ENCODE measurements at places on chromosomes 4 and X.

DNA sequence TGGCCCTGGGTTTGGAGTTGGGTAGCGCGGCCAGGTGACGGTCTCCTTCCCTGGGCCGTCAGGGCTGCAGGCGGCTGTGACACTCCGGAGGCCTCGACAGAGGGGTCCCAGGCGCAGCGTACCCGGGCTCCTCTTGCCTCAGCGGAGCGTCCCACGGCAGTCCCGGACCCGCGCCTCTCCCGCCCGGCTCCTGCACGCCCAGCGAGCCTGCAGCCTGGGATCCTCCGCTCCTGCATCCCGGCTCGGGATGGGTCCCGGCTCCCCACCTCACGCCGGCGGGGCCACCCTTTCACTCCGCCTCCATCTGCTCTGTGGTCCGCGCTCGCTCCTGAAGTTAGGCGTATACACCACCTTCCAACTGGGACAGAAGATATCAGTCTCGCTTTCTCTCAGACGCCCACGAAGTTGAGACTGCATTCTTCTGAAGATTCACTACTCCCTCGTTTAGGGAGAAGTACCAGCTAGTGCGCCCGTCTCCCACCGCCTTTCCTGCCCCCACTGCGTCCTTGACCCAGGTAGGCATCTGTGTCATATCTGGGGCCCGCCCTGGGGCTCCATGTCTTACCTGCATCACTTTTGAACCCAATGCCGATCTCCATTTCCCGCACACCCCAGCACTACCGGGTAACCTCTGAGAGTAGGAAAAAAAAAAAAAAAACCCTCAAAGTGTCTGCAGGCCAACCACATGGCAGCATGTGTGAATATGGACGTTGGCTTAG, 32.3 kb upstream of the KDR start:
- no peak for DNase-seq

DNA sequence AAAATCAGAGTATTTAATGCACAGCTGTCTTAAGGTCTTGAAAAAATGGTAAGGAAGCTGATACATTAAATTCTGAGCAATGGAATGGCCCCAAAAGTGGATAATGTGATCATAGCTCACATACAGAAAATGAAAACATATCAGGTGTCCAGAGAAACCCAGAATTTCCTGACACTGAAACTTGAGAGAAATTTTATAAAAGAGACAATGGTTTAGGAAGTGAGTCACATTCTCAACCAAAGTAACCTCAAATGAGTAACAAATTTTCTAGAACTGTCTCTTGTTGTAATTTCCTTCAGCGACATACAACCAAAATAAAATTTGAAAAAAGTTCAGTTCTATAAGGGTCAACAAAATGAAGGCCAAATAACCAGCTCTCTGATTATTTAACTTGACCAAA, 37.4 kb upstream of the PACRGL start:
- no peak for DNase-seq

DNA sequence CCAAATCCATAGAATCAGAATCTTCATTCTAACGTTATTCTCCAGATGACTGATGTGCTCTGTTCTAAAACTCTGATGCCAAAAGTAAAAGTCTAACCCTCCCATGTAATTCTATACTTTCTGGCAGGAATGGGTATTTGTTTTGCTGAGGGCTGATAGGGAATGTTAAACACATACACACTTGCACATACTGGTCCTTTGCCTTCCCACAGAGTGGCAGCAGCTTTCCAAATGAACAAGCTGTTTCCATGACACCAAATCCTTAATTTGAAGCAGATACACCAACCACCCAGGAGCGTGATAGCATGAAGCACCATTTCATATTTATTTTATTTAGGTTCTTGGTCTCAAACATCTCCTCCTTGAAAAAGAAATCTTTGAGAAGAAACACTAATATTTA, 155.5 kb upstream of the PRDX4 start:
- DNase-seq: no peak

GRCh38 chrX:153704021-153704526, 16.3 kb downstream of the SLC6A8 start:
- DNase-seq: no peak

DNA sequence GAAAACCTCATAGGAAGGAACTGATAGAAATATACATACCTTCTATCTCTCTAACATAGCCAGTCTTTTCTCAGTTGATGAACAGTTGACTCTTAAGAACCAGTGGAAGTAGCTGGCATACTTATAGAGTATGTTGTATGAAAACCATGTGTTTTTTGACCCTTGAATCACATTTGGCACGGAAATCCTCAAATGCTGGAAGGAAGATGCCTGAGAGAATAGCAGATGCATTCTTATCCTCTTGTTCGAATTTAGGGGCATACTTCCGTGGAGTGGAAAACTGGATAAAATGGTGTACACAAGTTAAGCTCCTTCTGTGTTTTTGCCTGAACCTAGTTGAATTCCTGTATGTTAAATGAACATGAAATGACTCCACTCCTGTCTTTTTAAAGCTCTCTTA, 145.5 kb downstream of the PCDH7 start:
- DNase-seq: no peak

- no peak for DNase-seq
These were observed 902 bp downstream of the KLHL4 start for GRCh38 chrX:87518504-87518903.

DNA sequence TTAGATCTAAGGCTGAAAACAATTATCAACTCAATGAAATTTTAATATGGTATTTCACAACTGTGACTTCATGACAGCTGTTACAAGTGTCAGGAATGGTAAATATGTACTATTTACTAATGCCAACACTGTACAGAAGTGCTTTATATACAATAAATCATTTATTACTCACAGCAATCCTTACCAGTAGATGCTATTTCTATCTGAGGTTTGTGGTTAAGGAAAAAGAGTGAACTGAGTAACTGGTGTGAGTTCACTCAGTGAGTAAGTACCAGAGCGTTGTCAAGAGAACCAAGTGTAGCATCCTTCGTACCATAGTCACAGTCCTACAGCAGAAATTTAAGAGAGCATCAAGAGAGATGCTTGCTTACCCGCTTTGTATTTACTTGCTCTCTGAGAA, 23.3 kb downstream of the MTHFD2L start:
- no peak for DNase-seq

DNA sequence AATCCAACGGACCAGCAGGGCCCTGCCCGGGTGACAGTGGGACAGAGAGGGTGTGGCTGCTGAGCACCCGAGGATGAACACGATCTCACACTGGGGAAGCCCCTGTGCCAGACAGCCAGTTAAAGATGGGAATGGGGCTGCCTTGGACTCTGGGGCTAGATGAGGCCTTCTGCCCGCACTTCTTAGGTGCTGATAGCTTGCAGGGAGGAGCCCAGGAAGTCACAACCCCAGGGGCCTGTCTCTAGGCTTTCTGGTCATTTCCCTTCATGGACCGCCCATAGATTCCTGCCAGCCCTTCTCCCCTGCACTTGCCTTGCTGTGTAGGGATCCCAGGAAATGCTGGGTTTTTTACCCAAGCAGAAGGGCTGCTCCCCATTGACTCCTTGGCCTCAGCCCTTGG, 6.2 kb downstream of the ZNF275 start:
- DNase-seq: no peak

GRCh38 chr4:15226203-15226602, 201.6 kb upstream of the C1QTNF7 start:
- DNase-seq: no peak

Data from activated effector memory CD4-positive, alpha-beta T cell treated with Interleukin-2 at 50 U/mL for 16 hours (primary cell).